Mesenchymal stem cell (in vitro differentiated cells and primary cell): ENCODE measurements at places on chromosomes 3 and 15.
A peak's percentile ranks its signal among the peaks of the same experiment; 100 is the strongest.

DNA sequence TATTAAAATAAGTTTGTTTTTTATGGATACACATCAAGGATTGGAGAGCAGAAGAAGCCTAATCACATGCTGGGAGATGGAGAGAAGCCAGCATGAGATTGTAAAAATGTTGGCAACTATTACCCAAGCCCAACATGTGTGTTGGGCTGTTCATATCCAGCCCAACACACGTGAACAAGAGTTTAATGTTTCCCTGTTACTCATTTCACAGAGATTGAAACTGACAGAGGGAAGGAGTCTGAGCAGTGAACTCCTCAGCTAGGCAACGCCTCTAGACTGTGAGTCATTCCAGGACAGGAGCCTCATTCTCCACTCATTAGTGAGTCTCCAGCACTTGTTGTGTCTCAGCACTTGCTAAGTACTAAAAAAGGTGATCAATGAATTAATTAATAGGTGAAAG is 43.2 kb upstream of the CMSS1 start:
- DNase-seq, result peak; percentile 53

DNA sequence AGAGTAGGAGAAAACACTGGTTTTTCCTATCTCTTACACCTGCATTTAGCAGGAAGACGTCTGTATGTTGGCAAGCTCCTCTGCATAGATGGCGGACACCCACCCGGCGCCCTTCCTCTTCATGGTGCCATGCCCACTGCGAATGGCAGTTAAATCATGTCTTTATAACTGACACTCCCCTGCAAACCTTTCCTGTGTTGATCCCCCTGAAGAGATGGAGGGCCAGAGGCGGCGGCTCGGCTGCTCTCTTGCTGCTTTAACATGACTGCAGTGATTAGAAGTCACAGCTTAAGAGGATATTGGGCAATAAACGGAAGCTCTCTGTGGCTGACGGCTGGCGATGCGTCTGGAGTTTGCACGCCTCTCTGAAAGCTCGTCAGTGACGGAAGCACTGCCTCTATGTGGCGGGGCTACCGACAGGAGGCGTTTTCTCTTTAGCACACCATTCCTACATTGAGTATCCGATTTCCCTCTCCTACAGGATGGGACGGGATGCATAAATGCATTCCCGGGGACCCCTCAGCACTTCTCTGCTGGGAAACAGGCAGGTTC is 25.5 kb upstream of the SNRPA1 start:
- DNase-seq, result peak; percentile 95

- DNase-seq, result no peak
These were observed 13.9 kb downstream of the ARHGEF3 start for GRCh38 chr3:56787784-56788256.

DNA sequence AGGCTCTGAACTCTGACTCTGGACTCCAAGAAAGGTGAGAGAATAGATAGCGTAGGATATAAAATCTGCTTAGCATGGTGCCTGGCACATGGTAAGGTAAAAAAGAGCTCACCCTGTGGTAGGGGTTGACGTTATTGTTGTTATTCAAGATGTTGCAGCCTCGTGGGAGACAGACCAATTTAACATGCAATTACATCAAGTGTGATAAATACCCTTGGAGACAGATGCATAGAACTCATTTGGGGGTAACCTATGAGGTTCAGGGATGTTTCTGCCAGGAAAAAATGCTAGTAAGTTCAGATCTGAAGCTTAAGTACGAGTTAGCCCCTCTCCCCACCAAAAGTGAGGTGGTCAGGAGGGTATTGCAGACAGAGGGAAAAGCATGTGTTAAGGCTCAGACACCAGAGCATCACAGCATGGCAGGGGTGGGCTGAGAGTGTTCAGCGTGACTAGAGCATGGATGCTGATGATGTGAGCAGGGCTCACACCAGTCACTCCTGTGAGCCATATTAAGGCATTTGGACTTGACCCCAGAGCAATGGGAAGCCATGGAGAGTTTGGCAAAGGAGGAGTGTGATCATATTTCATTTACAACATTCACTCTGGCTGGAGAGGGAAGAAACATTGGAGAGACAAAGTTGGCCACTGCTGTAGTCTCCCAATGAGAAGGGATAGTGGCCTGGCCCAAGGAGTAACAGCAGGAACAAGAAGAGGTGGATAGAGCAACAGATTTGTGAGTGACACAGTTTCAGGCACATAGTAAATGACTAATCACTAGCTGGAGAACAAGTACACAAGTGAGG is 181.0 kb downstream of the UACA start:
- no peak for DNase-seq

GRCh38 chr15:48696627-48697312 is 51.3 kb upstream of the FBN1 start:
- DNase-seq, result no peak

DNA sequence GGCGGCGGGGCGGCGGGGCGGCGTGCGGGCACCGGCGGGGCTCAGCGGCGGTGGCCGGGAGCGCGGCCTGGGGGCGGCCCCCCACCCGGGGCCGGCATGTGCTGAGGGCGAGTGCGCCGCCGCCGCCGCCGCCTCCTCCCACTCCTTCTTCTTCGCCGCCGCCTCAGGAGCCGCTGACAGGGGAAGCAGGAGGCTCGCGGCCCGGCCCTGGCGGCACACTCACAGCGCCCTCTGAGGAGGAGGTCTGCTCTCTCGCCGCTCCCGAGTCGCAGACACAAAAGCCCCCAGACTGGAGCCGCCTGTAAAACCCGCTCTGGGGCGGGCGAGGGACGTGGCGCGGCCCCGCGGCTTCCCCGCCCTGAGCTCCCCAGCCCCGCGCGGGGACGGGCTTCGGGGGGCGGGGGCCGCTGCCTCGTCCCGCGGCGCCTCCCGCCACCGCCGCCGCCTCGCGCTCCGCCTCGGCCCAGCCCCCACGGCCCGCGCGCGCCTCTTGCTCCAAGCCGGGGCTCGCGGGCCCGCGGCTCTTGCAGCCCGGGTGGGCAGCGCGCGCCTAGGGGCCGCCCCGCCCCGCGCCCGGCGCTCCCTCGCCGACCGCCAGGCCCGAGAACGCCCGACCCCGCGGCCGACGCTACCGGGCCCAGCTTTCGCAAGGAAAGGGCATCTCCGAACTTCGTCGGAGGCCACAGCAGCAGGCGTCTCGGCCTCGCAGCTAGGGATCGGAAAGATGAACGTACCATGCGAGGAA is at the start of gene PYGO1:
Gene PYGO1, minus strand, starts transcription at position 276 of the 745 bp plus-strand sequence. CDS start 462 bp downstream, outside the sequence.
- DNase-seq, result peak; percentile 77

DNA sequence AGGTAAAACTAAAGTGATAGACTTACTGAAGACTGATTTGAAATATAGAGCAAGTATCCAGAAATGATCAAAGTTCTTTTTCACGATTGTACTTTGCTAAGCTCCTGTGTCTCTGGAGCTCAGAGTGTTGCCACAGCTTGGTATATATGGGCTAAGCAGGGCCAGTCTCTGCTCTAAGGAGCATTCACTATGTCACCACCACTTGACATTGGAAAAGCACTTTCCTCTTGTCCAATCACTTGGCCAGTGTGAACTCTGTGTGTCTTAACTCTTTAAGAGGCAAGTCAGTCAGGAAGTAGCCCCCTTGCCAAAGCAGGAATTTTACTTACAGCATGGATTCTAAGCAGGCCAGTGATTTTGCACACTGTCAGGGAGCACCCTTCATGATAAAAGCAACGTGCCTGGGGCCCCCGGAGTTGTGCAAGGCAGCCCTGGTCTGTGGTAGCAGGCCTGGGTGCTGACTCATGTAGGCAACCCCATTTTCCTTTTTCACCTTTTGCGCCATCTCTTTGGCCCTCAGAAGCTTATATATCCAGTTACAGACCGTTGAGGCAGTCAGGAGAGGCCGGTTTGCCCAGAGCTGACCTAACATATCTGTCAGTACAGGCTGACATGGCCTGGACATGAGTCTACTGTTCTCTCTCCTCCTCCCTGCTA is 73.0 kb downstream of the HCN4 start:
- peak; percentile 67 for DNase-seq
